Cortex of kidney (tissue), 1 donor: ENCODE measurements at places on chromosomes 3 and 15.

- DNase-seq, result no peak
Measured at GRCh38 chr15:57780471-57780870, 74.0 kb downstream of the POLR2M start.

DNA sequence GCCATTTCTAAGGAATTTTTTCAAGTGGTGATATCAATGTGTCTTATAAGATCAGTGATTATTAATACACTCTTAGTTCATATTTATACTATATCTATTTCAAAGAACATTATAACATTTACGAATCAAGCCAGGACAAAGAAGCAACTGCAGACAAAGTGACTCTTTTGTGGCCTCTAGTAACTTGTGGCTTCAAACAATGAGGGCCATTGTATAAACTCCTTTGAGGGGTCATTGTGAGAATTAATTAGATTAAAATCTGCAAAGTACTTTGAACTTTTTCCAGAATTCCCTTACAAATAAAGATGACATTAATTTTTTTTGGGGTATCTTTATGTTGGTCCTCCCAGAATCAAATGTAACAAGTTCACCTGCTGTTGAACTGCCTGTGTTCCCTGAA lies 12.3 kb upstream of the SLC30A4 start:
- no peak for DNase-seq

GRCh38 chr15:36826948-36827347 lies 247.5 kb downstream of the CDIN1 start:
- no peak for DNase-seq

GRCh38 chr3:33834096-33834453 lies 35.6 kb downstream of the PDCD6IP start:
- DNase-seq, result no peak

DNA sequence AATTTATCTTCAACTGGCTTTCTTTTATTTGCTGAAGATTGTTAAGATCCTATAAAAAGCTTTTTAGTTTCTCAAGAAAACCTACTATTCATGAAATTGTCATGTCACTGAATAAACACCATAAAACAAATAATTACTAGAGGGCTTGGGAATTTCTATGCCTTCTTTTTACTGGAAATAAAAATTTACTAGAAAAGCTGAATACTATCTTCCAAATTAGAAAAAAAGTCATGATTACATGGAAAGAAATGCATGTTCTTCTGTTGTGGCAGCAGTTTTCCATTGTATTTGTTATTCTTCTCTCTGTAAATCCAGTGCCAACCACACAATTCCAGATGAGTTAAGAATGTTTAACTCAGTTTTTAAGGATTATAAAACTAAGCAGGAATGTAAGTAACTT lies 153.8 kb downstream of the RAP2B start:
- no peak for DNase-seq
